Camera-type eye (tissue), 1 donor: ENCODE measurements at places on chromosomes 7 and 10. TPM values are rescaled to one million over a fixed set of nuclear protein-coding genes. Genes with fewer than 3 reads are reported as not detected.

PRPS1L1 gene
- not detected for total RNA-seq

ACSM6 gene
- total RNA-seq: not detected

EN2 gene
- total RNA-seq: 0.11 TPM

HTR5A gene
- 0.22 TPM for total RNA-seq

STAMBPL1 gene
- total RNA-seq: 25.1 TPM

MEOX2 gene
- total RNA-seq: 19.1 TPM

CCDC172 gene
- total RNA-seq: not detected

OR13A1 gene
- total RNA-seq: not detected

SUN3 gene
- total RNA-seq: not detected

IL6 gene
- total RNA-seq: not detected

SPDYE8 gene
- not detected for total RNA-seq

EMX2 gene
- total RNA-seq: 5.0 TPM

KNDC1 gene
- total RNA-seq: 8.6 TPM

AASS gene
- 53.1 TPM for total RNA-seq

TFR2 gene
- total RNA-seq: 6.2 TPM

NFKB2 gene
- total RNA-seq: 16.2 TPM

PAX4 gene
- not detected for total RNA-seq

SRRM3 gene
- total RNA-seq: 20.2 TPM

SFMBT2 gene
- 18.4 TPM for total RNA-seq

CCDC126 gene
- 34.6 TPM for total RNA-seq

EPHB6 gene
- 17.3 TPM for total RNA-seq

AGR3 gene
- total RNA-seq: 3.2 TPM

CDK5 gene
- 18.6 TPM for total RNA-seq

CCDC3 gene
- 13.0 TPM for total RNA-seq

CALCR gene
- 0.38 TPM for total RNA-seq

CALML3 gene
- 0.33 TPM for total RNA-seq

PRRT4 gene
- 6.8 TPM for total RNA-seq

MYPN gene
- total RNA-seq: 7.0 TPM
